ENCODE measurements at places on chromosomes 4 and X.

DNA sequence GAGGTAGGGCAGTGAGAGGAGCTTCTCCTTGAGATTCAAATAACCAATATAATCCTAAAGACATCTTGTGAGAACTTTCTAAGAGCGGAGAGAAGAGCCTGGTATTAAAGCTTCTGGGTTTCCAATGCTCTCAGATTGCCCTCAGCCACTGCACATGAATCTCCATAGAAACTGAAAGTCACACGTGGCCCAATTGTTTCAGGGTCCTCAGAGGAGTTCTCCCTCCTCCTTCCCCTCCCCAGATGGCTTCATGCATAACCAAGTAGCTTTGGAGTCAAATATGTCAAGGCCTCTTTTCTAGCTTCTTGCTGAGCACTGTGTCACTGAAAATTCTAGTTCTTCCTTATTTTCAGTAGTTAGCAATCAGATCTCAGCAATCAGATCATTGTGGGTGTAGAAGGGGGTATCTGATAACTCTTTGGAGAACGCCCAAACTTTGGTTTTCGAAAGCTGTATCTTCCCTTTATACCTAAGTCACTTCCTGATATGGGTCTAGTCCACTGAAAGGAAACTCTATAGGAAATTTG lies 2.2 kb downstream of the BTK start:
- DNase-seq, result no peak

GRCh38 chrX:71935476-71935875 lies 24.8 kb downstream of the NHSL2 start:
- no peak for DNase-seq

GRCh38 chr4:165489786-165490185 lies 111.0 kb downstream of the CPE start:
- DNase-seq, result no peak

DNA sequence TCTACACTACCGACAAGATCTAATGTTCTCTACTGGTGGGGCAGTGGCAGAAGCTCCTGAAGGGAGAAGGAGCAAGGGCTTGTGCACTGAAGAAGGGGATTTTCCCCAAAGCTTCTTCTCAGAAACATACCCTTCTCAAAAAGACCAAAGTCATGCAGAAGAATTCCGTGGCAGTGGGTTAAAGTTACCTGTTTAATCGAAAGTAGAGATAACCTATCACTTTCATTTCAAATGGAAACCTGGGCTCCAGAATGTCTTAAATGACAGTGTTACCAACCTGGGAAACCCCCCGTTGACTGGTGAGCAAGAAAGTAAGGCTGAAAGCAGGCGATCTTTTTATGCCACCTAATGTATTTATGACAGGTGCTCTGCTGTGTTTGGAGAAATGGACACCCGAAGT lies 92.5 kb upstream of the TEX13D start:
- no peak for DNase-seq

DNA sequence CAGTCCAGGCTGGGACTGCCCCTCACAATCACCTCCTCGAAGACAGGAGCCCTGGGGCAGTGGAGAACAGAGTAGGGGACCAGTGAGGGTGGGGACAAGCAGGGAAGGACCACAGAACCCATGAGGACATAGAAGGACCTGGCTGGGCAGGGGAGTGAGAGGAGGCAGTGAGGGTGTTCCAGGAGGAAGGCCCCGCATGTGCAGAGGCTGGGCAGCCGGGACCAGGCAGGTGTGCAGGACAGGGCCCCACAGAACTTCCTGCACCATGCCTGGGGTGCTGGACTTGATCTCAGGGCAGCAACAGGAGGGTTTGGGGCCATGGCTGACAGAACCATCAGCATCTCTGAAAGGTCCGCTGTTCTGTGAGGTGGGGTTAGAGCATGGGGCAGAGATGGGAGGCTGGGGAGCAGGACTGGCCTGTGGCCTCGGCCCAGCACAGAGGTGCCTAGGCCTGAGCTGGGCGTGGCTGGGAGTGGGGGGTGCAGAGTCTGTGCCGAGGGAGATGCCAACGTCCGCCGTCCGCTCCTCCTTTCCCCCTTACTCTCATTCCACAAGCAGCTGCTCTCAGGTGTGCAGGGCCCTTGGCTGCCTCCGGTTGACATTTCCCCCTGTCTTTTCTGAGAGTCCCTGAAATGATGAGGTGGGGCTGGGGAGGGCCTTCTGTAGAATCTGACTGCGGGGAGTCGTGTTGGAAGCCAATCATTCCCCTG lies 40.8 kb downstream of the EVC start:
- no peak for DNase-seq

DNA sequence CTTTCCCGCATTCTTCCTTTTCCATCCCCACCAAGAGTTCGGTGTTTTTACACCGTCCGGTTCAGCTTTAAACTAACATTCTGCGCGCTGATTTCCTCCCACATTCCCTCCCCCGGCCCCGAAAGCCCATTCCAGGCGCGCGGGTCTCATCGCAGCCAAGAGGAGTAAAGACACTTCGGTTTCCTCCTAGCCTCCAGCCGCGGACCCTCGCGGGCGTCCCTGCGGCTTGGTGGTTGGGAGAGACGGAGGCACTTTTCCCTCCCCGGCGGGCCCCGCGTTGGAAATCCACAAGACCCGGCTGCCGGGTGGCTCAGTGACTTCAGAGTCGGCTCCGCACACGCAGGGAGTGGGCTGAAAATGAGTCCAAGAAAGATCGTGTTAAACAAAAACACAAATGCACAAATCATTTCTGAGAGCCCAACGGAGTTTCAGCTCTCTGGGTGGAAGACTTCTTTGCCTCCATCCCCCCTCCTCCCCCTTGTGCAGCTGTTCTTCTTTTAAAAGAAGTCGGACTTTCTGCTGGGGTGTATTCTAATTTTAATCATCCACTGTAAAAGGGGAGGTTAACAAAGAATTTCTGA lies 2.0 kb upstream of the ARX start:
- DNase-seq, result no peak

DNA sequence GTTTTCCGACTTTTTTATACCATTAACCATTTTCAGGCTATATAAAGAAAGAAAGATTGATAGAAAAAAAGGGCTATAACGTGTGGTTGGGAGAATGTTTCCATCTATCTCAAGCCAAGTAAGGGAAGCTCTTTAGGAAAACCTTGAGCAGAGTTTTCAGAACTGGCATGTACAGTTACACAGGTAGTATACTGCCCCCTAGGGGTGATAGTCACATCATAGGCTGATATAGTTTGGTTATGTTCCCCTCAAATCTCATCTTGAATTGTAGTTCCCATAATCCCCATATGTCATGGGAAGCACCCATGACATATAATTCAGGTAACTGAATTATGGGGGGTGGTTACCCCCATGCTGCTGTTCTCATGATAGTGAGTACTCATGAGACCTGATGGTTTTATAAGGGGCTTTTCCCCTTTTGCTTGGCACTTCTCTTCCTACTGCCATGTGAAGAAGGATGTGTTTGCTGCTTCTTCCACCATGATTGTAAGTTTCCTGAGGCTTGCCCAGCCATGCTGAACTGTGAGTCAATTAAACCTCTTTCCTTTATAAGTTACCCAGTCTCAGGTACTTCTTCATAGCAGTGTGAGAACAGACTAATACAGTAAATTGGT lies 186.8 kb downstream of the TMA16 start:
- DNase-seq, result no peak

DNA sequence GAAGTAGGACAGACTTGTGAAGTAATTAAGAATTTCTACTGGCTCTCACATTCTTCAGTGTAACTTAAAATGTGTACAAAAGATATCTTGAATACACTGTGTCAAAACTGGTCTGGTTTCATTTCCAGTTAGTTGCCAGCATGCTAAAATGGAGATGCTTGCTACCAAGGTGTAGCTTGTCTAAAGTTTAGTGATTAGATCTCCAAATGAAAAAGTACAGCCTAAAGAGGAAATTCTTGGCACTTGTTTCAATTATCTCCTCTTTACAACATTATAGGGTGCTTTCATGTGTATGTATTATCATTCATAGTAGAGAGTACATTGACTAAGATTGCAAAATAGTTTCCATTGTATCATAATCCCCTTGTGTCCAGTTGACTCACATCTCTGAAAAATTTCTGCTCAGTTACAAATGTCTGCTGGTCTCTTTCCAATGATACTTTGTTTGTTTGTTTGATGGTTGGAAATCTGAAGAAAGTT lies 97.3 kb upstream of the SPRY1 start:
- DNase-seq, result no peak

- DNase-seq, result no peak
Measured at GRCh38 chr4:41485041-41485440, 52.9 kb upstream of the LIMCH1 start.

GRCh38 chrX:134688031-134688823 lies 30.0 kb upstream of the PLAC1 start:
- DNase-seq, result no peak

- no peak for DNase-seq
Measured at GRCh38 chrX:39491548-39492297, 606.0 kb downstream of the BCOR start.

- no peak for DNase-seq
Measured at GRCh38 chrX:66918511-66918910, 279.6 kb upstream of the EDA2R start.

DNA sequence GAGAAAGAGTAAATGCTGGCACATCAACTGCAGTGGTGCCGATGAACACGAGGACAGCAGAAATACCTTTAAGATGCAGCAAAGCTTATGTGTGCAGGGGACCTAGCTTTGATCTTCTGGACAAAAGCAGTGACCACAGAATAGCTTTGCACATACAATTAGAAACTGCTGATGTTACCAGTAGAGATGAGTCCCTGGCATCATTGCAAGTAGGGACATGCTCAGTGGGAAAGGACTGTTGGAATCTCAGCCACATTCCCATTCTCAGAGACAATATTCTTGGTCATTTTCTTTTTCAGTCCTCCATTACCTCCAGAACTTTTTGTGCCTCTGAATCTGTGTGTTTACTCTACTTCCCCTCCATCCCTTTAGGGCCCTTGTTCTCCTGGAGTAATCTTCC lies 16.9 kb upstream of the PDLIM3 start:
- no peak for DNase-seq

- peak; percentile 76 for DNase-seq
Measured at GRCh38 chrX:48917139-48918001, 1.5 kb downstream of the PIM2 start.

GRCh38 chrX:45766981-45767501 lies 566.4 kb upstream of the DIPK2B start:
- no peak for DNase-seq

DNA sequence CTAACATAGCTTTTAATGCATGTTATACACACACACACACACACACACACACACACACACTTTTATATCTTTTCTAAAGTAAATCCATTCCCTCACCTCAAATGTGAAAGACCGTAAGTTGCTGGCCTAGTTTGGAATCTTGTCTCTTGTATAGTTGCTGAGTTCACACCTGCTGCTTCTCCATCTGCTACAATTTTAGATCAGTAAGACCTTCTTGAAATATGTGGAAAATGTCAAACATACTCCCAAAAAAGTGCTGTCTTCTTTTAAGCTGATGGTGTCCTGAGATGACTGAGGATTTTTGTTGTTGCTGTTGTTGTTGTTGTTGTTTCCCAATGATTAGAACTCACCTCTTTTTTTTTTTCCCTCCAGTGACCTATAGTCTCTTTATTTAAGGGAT lies 121.3 kb downstream of the SNCA start:
- DNase-seq, result no peak

DNA sequence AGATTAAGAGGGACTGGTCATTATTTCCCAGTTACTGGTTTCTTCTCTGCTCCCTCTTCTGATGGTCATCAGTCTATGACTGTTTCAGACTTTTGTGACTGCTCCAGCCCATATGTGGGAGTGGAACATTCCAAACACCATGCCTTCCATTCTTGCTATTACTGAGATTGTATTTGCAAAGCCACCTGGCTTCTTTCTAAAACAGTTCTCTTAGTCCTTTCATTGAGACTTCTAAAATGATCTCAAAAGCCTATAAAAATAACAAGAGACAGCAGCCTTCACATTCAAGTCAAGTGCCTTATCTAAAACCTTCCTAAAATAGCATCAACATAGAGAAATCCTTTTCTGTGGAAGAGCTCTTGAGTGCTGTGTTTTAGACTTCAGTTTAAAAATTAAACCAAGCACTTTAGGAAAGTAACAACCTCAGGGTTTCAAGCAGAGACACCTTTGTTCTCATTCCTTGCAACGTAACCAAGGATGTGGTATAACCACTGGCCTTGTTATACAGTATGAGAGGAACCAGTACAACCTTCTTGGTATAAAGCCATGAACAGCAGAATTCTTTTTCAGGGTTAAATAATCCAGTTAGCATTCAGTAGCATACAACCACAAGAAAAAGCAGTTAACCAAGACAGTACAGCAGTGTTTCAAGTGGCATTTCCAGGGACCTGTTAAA lies 97.1 kb downstream of the NFKB1 start:
- DNase-seq, result no peak

DNA sequence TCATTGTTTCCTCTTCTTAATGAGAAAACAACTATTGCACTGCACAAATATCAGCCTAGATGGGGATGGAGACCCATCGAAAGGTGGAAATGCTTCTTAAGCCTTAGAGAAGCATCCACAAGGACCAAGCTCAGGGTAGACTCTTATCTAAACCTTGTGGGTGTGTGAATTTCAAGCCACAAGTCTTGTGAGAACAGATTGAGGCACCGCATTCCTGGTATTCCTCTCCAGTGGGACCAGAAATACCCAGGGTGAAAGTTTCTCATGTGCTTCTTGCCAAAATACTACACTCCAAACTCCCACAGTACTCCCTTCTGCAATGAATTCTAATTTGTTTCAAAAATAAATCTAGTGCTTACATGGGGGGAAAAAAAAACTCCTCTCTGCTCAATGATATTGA lies 375.6 kb downstream of the PDGFC start:
- no peak for DNase-seq

DNA sequence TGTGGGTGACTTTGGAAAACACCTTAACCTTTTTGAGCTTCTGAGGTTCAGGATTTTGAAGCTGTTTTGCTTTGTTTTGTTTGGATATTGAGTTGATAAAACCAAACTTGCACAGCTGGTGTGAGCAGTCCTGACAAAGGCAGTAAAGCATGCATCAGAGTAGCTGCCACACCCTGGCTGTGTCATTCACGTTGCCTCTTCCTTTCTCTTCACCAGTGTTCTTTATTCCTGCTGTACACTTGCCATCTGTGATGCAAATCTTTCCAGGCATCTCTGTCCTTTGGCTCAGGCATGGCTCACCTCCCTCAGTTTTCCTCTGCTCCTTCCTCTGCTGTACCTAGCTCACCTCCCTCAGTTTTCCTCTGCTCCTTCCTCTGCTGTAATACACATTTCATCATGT lies 1850.2 kb upstream of the AGA start:
- no peak for DNase-seq
